ENCODE measurements at places on chromosomes 13 and 19. TPM values are rescaled to one million over a fixed set of nuclear protein-coding genes. Genes with fewer than 3 reads are reported as not detected.

LILRA1 gene
- total RNA-seq, result 0.16 TPM

NLRP11 gene
- total RNA-seq, result not detected

MBD3L2 gene
- total RNA-seq, result not detected

EDNRB gene
- 2.6 TPM for total RNA-seq

TTYH1 gene
- 0.44 TPM for total RNA-seq

DNA sequence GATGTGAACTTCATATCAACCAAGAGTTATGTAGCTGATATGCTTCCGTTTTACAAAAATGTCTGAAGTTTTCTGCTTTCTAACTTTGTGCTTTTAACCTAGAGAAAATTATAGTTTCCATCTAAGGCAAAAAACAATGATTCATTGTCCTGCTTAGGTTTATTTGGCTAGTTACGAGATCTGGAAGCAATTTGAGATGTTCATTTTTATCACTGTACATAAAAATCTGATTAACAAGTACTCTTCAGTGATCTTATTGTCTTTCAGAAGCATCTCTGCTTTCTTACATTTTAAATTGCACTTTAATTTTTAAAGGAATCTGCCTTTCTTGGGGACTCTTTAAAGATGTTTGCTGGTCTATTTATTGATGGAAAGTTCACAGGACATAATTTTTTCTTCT, 188.1 kb downstream of the RFC3 start:
- no peak for ATAC-seq

DNA sequence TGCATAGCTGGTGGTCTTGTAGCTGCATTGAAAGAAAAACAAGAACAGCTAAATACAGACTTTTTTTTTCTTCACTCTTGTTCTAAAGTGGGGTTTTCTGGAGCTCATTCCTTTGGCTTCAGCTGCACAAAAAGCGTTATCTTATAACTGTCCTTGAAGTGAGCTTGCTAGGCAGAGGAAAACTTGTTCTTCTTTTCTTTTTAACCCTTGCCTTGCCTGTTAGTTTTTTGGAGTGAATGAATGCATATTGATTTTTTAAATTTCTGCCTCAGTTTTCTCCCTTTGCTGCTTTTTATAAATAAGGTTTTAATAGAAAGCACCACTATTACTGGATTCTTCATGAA, 1.5 kb downstream of the ZNF765 start:
- ATAC-seq, result no peak

GRCh38 chr13:110421061-110421460, 114.0 kb downstream of the COL4A2 start:
- ATAC-seq, result no peak

GRCh38 chr13:82772816-82773215, 1109.5 kb downstream of the SLITRK1 start:
- no peak for ATAC-seq

GRCh38 chr13:60974296-60974695, 441.4 kb downstream of the PCDH20 start:
- ATAC-seq, result no peak

DNA sequence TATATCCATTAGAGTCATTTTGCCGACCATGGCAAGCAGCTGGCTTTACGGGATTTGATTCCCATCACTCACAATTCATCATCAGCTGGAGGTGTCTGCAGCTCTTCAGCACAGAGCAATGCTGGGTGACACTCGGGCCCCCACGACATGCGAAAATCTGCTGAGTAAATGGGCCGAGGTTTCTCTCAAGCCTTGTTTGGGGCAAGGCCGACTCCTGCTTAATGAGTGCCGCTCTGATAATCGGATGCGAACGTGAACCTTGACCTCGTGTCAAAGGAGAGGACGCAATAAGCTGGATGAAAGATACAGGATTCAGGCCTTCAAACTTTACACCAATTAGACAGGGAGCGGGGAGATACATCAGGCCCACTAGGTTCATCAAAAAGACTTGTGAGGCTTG, 65.2 kb downstream of the GGACT start:
- ATAC-seq, result no peak

- no peak for ATAC-seq
Measured at GRCh38 chr13:21230516-21230915, 54.1 kb downstream of the MRPL57 start.

Data from esophagus mucosa (tissue), 1 donor.